ENCODE measurements at places on chromosomes 11 and 22. TPM values are rescaled to one million over a fixed set of nuclear protein-coding genes. Genes with fewer than 3 reads are reported as not detected.

GRCh38 chr22:40176921-40177737, 596 bp upstream of the TNRC6B start:
- DNase-seq: no peak

- DNase-seq: no peak
These were observed 52.1 kb downstream of the SMCO4 start for GRCh38 chr11:93490996-93491618.

DNA sequence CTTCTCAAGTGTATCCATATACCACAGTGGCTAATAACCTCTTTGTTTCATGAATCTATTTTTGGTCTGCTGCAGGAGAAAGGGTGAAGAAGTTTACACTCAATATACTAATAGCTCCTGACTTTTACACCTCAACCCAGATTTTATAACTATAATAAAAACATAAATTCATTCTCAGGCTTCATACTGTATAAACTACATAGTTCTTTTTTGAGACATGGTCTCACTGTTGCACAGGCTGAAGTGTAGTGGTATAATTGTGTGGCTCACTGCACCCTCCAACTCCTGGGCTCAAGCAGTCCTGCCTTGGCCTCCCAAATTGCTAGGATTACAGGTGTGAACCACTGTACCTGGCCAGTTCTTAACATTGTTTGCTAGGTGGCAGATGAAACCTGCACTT, 17.8 kb upstream of the CCDC179 start:
- no peak for DNase-seq

DNA sequence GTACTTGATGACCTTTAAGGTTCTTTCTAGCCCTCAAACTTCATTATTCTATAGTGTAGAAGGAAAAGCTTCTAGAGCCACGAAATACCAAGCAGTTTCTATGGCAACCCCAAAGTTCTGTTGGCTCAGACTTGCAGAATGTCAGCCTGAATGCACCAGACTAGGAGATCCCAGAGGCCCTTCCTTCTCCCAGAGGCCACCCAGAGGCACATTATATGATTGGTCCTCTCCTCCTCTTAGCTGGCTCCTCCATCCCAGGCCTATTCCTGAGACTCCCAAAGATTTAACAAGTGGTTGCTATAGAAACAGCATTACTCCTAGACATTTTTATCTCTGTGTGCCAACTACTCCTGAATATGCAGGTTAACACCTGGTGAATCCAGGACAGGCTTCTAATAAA, 69.2 kb upstream of the CCDC90B start:
- no peak for DNase-seq

DNA sequence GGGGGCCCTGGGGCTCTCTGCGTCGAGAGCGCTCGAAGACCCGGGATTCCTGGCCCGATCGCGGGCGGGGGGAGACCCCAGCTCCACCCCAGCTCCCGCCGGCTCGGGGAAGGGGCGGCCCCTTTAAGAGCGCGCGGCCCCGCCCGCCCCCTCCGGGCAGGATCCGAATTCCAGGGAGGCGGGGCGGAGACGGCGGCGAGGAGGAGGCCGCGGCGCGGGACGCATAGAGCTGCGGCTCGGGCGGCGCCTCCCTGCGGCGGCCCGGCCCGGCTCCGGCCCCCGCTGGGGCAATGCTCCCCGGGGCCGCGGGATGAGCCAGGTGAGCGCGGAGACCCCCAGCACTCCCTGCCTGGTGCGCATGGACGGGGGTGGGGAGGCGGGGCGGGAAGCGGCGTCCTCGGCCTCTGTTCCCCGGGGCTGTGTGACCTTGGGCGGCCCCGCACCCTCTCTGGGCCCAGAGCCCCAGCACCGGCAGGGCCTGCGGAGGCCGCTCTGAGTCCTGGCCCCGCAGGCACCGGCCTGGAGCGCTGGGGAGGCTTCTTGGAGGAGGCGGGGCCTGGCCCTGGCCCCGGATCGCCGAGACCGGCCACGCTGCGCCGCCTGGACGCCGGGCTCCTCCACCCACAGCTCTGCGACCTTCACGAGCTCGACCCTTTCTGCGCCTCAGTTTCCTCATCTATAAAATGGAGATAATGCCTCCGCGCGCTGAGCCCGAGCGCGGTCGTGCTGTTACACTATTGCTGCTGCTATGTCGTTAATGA, 565 bp downstream of the GAS2L1 start:
- no peak for DNase-seq

- no peak for DNase-seq
These were observed 51.8 kb downstream of the TRAF6 start for GRCh38 chr11:36458129-36458915.

DNA sequence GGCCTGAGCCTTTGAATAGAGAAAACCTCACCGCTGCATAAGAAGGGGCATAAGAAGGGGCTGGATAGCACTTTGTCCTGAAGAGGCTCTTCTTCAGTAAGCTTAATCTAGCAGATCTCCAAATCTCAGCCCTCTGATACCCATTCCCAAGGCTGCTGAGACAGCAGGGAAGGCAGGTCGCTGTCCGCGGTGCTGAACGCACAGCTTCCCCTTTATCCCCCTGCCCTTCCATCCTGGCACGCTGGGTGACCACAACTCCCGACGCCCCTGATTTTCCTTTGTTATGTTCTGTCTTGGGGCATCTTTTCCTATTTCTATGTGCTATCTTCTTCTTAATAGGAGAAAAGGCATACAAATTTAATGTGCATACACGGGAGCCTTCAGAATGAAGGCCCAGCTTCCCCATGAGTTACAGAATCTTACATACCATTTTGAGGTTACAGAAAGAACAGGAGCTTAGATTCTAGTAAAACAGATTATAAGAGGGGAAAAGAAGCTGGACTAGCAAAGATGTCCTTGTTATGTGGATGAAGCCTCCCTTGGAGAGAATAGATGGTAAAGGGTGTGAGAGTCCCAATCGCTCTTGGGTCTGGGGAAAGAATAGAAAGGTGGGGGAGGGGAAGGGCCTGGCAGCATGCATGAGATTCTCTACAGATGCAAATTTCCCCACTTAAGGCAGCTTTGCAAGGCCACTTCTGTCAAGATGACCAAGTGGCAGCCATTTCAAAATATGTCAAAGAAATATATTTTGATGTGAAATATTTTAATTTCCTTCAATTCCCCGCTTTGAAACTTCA, 5.7 kb upstream of the SULT4A1 start:
- no peak for DNase-seq

DNA sequence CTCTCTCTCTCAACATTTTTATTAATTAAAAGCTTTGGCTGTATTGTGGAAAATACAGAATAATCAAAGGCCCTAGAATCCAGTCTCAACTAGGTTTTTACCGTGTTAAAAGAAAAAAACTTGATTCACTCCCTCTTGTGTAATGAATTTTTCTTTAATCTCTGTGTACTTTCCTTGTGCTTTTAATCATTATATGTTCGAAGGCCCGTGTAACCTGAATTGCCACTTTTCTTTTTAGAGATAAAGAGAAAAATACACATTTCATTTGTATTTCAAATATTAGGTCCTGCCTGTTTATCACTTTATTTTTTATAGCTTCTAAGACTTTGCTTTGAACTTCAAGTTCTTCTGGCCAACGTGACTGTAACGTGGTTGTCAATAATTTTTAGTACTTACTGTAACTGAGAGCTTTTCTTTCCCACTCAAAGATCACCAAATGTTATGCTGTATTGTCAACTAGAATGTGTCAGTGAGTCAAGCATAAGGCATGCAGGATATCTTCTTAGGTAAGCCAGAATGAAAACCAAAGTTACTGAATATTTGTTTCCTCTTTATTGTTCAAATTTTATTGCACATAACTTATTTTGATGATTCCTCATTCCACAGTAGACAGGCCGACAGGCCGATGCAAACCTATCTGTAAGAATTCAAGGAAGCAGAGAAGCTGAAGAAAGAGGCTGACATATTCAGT, 23.3 kb upstream of the FAR1 start:
- no peak for DNase-seq

GRCh38 chr11:55732936-55733335, 40.3 kb upstream of the OR5D13 start:
- no peak for DNase-seq

DNA sequence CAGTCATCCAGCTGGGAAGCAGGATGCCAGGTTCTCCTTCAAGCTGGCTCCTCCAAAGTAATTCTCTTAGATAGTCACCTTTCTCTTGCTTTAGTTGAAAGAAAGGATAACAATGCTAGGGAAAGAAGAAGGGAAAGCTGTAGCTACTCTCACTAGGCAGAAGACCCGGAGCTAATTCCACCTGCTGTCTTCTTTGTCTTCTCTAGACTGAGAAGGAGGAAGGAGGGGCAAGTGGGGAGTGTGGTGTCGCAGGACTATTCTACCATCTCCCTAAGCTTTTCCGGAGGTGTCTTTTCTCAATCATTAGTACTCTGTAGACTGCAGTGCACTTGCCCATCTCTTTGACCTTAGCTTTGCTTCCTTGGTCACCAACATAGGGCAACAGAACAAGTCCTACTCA, 162.8 kb downstream of the NCAM1 start:
- no peak for DNase-seq

DNA sequence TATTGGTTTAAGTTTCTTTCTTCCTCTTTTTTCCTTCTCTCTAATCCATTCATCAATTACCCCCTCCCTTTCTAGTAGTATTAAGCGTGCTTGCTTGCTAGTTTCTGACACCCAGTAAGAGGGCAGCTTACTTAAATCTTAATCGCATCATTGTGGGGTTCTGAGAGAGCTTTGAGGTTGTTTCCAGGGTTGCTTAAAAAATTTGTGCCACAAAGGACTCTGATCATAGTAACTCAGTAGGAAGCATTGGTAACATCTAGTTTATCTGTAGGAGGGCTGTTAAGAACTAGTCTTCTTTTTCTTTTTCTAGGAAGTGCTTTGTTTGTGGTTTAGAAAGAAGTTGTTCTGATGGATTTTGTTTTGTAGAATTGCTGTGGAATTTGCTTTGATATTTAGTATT, 45.3 kb downstream of the TMEM135 start:
- DNase-seq: no peak

Gene NRXN2
- total RNA-seq: 16.9 TPM

Gene SAA1
- 60.4 TPM for total RNA-seq

Gene MAPK8IP1
- total RNA-seq: 7.1 TPM

Gene BATF2
- not detected for total RNA-seq

Gene ROBO4
- total RNA-seq: 39.8 TPM

Gene GGTLC3
- total RNA-seq: not detected

Gene RGL4
- total RNA-seq: not detected

All from vagina (tissue), 2 donors.